ENCODE measurements at places on chromosomes 11 and 22.

- no peak for DNase-seq
Observed at GRCh38 chr11:46180736-46181135, 59.5 kb upstream of the PHF21A start.

DNA sequence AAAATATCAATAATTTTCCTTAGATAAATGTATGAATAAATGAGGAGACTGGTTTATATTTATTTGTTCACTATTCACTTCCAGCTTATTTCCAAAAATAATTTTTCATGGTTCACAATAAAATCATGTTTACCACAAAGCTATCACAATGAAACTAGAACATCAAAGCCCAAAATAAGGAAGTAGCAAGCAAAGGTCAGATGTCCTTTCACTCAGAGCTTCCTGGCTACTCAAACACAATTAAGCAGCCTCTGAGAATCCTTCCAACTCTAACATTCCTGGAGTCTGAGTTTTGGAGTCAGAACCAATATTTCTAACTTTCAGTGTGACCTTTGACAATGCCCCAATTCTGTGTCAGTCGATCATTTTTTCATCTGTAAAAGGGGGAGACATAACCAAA lies 527.0 kb downstream of the SOX6 start:
- no peak for DNase-seq

GRCh38 chr11:71452199-71453036 lies 585 bp upstream of the NADSYN1 start:
- DNase-seq = no peak

DNA sequence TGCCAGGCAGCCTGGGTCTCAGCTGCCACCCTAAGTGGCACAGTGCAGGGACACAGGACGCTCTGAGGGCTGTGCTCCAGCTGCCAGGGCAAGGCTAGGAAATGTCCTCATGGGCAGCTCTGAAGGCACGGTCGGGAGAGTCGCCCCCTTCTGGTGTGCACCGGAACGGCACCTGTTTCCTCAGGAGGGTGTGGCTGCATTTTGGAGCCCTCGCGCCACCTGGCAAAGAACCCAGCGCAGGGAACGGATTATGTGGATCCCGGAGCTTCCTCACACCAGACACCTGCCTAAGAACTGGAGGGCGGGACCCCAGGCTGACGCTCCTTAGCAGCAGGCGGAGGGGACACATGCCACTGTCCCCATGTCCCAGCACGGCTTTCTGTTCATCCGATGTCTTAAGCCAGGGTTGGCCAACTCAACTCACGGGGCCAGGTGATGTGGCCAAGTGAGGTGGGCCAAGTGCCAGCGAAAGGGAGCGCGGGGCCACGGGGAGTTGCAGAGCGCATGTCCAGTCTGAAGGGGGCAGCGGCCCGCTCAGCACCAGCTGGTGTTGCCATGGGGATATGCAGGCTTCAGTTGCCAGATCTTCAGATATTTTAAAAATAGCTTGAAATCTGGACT lies 5.1 kb upstream of the SLC22A8 start:
- no peak for DNase-seq

DNA sequence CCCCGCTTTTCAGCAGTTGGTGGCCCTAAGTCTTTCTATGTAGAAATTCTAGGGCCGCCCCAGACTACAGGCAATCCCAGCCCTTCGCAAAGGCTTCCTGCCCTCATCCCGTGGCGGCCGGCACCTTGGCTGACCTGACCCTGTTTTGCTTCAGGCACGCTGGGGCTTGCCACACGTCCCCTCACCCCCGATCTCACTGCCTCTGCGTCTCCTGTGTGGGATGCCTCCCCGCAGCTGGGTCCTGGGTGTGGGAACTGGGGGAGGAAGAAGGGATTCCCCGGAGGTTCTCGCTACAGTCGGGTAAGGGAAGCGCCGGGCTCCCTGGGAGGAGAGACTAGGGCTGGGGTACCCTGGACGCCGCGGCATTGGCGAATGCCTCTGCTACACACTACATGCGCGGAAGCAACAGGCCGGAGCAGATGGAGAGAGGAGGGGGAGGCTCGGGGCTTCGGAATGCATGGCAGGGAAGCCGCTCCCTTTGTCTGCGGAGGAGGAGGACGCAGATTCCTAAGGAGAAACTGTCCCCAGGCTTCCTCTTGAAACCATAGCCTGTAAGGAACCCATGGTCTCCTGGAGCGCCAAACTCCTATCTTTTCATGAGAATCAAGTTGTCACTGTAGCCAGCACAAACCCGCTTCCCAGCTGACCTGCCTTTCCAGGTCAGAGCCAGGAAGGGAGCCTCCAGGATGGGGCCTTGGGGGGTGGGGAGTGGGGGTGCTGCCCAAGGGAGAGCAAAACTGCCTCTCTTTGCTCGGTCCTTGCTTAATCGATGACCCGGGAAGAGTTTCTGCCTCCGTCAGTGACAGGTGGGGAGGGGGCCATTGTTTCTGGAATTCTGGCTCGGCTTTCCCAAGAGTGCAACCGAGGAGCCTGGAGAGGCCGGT lies 1.4 kb downstream of the DTX4 start:
- DNase-seq = no peak

GRCh38 chr11:73969991-73970800 lies 12.4 kb downstream of the UCP2 start:
- DNase-seq = no peak

GRCh38 chr22:40026641-40027040 lies 31.9 kb downstream of the FAM83F start:
- no peak for DNase-seq

- DNase-seq = peak; percentile 93
Observed at GRCh38 chr11:74018331-74019005, 9.6 kb upstream of the UCP3 start.

DNA sequence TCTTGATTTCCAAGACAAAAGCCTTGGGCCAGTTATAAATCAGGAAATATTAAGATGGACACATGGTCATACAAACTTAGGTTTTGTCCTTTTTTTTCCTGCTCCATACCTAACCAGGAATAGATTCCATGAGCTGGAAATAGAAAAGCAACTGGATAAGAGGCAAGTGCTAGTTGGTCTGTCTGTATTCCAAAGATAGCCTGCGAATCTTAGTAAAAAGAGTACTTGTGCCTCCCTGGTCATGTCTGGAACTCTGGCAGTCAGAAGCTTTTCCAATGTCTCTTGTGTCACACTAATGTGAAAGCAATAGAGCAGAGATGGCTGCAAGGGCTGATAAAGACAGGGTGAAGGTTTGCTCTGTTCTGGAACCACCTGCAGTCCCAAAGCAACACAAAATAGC lies 590.2 kb upstream of the ANO5 start:
- no peak for DNase-seq

DNA sequence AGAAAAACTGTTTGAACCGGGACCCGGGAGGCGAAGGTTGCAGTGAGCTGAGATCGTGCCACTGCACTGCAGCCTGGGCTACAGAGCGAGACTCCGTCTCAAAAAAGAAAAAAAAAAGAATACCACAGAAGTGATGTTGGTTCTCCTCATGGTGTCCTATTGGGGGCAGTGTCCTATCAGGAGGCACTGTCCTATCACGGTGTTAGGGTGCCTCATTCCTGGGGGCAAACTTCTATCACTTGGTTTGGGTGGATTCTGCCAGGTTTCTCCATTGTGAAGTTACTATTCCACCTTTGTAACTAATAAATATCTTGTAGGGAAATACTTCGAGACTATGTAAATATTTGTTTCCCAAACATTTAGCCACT lies 19.6 kb downstream of the PRR14L start:
- DNase-seq = no peak

DNA sequence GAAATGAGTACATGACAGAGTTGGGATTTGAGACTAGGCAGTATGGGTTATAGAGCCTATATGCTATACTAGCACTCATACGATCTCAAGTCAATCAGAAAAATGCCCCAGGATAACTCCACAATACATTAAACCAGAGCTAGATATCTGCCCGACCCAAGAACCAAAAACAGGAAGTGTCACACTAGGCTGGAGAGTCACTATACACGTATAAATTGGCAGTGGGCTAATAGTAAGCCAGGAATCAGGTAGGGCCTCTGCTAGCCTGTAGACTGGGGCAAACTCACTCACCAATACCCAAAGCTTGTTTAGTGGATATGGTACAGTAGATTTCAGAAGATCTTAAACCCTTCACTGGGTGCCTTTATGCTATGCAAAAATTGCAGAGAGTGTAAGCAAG lies 16.2 kb upstream of the EIF4G2 start:
- no peak for DNase-seq

DNA sequence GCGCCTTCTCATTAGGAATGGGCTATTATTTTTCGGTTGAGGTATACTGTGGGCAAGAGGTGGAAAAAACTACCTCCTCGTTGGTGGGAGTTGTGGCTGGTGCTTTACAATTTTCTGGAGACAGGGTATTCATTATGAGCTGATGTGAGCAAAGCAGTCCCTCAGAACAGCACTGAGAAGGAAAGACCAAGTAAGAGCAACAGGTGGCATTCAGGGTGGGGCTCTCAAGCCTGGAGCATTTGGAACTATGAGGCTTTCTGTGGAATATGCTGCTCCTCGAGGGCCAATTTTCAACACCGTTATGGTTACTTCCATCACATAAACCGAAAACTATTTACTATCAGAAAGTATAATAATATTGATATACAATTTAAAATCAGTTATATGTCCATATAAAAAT lies 3.7 kb downstream of the SNX19 start:
- no peak for DNase-seq

DNA sequence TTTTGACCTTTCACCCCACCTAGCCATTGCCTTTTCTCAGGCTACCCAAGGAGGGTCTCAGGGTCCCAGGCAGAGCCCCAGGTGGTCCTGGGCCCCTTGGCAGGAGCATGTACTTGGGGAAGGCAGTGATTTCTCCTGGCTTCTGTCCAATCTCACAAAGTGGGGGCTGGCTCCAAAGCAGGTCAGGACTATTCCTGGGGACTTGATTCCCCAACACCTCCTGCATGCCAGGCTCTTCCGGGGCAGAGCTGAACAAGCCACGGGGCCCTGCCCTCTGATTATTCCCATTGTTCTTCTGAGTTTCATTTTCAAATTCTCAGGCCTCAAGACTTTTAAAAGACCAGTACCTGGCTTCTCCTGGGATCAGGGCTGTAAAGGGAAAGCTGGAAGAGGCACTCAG lies 1.5 kb upstream of the TCF20 start:
- DNase-seq = no peak

GRCh38 chr22:50399751-50400331 lies 56.7 kb downstream of the PPP6R2 start:
- no peak for DNase-seq

DNA sequence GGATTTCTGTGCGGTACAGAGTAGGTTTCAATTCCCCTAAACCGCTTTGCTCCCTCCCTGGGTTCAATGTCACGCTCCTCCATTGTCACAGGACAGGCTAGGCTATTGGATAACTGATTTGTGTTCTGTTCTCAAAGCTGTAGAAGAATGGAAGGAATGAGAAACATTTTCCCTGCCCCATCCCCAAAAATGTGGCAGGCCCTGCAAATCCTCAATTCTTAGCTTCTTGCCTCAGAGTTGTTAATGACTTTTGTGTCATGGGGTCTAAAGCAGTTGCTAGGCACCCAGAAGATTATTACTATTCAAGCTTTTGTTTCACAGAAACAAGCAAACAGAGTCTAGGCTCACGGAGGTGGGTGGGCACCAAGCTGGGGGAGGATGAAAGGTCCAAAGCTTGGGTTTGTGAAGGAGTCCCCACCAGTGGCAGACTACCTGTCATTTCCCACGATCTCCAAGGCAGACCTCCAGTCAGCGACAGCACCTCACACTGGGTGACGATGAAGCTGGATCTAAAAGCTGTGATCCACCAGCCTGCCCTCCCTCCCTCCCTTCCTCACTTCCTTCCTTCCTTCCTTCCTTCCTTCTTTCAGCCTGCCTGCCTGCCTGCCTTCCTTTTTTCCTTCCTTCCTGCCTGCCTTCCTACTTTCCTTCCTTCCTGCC lies 1080.2 kb downstream of the OPCML start:
- DNase-seq = no peak

DNA sequence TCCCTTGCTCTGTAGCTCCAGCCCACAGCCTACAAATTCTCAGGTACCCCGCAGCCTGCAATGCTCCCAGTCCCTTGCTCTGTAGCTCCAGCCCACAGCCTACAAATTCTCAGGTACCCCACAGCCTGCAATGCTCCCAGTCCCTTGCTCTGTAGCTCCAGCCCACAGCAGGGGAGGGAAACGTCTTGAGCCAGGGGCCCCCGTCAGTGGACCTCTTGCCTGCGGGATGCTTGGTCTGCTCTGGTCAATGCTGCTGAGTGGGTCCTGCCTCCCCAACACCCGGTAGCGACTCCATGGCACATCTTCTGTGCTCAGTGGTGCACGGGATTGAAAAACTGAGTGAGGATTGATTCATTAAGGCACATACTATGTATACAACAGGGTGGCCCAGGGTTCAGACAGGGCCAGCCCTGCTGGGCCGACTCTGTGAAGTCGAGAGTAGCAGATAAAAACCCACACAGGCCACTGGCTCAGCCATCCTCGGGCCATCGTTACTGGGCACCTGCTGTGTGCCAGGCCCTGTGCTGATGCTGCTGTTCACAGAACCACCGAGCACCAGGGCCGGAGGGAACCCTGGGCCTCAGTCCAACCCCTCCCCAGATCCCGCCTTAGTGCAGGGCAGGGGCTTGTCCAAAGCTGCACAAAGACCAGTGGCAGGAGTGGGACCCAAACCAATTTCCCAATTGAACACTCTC lies 69.7 kb downstream of the MYO7A start:
- DNase-seq = no peak

- DNase-seq = peak; percentile 54
Observed at GRCh38 chr11:62108017-62108750, 15.6 kb upstream of the INCENP start.

GRCh38 chr22:50173983-50174355 lies 3.4 kb downstream of the PANX2 start:
- DNase-seq = no peak

- no peak for DNase-seq
Observed at GRCh38 chr22:19749876-19750275, 10.7 kb upstream of the TBX1 start.

DNA sequence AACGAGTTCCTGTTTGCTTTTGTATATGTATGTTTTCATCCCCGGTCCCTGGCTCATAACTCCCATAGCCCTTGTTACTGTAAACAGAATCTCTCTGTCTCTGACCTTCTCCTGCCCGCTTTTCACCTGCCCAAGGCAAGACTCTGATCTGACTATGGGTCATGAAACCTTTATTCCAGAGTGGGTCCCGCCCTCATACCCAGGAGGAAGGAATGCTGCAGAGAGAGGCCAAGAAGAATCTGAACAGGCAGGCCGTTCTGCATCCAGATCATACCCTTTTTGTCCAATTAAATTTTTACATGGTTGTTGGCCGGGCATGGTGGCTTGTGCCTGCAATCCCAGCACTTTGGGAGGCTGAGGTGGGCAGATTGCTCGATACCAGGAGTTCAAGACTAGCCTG lies 39.6 kb downstream of the GRIK4 start:
- no peak for DNase-seq

DNA sequence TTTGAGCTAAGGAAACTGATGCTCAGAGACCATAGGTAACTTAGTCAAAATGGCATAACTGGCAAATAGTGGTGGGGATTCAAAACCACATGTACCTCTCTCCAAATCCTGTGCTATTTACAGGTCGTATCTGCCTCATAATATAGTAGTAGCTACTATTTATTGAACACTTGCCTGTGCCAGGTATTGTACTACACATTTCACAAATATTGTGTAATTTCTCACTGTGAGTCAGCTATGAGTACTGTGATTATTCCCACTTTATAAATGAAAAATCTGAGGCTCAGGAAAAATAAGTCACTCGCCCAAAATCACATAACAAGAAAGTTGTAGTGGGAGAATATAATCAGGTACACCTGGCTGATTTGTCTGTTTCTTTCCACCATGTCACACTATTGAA lies 199.8 kb upstream of the FAT3 start:
- DNase-seq = no peak

- peak; percentile 67 for DNase-seq
Observed at GRCh38 chr11:36008584-36008983, 64.7 kb downstream of the LDLRAD3 start.

- no peak for DNase-seq
Observed at GRCh38 chr11:2091786-2092463, 47.3 kb downstream of the IGF2 start.

- no peak for DNase-seq
Observed at GRCh38 chr11:19493446-19494213, 219.0 kb upstream of the NAV2 start.
